ENCODE measurements at places on chromosomes 6 and 20.

DNA sequence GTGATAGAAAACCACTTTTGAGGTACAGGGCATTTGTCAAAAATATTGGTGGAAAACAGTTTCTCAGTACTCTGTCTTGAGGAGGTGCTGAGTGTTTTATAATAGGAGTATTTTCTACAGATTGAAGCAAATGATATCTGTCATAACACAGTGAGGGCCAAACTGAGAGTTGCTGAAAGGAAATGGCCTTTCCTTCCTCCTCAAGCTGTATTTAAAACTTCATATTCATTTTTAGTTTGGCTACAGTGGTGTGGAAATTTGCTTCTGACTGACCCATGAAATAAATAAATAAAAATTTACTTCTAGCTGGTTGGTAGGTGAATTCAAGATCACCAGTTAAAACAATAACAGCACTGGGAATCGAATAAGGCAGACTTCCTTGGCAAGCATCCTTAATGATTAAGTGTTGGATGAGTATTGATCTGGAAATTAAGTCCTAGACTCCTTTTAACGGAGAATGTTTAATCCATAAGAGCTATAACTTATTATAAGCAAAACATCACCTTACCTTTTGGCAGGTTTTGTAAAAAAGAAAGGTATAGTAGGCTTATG is 828.6 kb upstream of the CITED2 start:
- no peak for DNase-seq

DNA sequence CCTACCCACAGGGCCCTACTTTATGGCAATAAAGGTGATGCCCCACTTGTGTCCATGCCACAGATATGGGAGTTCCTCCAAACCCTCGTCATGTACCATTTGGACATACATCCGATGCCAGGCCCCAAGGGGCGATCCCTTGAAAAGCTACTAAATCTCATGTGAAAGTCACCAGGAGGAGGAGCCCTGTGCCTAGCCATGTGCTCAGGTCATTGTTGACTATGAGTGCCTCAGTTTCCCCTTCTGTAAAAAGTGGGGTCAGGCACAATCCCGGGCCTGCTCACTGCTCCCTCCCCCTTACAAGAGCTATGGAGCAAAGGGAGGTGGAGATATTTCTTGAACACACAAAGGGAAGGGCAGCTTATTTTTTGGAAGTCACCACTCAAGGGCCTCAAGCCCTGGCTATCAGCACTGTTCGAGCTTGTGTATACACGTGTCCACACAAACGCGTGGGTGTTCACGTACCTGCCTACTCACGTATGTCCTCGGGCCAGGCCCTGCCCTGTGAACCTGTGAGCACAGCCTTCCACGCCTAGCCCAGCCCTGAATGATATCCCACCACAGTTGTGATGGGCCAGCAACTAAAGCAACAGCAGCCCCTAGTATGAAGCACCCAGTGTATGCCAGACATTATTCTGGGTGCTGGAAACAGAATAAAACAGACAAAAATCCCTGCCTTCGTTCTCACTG is 1.9 kb downstream of the ACTL10 start:
- DNase-seq, result no peak

DNA sequence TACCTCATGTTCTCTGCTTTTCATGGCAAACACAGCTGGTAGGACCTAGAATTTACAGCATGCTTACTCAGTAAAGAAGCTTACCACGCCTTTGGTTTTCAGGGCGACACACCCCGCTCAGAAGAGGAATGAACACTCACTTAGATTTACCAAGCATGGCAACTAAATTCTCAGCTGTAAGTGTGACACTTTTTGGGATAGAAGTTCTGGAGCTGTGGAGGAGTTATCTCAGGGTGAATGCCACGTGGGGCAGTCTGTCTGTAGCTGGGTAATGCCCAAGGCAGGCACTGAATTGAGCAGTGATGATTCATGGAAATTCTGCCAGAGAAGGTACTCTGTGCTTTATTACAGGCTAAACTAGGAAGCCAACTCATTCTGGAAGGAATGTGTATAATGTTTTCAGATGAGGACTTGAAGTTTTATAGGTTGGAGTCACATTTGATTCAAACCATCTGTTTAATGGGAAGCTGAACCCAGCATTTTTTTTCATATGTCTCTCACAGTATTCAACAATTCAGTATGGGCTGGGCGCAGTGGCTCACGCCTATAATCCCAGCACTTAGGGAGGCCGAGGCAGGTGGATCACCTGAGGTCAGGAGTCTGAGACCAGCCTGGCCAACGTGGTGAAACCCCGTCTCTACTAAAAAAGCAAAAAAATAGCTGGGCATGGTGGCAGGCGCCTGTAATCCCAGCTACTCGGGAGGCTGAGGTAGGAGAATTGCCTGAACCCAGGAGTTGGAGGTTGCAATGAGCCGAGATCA is 3.5 kb upstream of the PRIM2 start:
- DNase-seq, result no peak

DNA sequence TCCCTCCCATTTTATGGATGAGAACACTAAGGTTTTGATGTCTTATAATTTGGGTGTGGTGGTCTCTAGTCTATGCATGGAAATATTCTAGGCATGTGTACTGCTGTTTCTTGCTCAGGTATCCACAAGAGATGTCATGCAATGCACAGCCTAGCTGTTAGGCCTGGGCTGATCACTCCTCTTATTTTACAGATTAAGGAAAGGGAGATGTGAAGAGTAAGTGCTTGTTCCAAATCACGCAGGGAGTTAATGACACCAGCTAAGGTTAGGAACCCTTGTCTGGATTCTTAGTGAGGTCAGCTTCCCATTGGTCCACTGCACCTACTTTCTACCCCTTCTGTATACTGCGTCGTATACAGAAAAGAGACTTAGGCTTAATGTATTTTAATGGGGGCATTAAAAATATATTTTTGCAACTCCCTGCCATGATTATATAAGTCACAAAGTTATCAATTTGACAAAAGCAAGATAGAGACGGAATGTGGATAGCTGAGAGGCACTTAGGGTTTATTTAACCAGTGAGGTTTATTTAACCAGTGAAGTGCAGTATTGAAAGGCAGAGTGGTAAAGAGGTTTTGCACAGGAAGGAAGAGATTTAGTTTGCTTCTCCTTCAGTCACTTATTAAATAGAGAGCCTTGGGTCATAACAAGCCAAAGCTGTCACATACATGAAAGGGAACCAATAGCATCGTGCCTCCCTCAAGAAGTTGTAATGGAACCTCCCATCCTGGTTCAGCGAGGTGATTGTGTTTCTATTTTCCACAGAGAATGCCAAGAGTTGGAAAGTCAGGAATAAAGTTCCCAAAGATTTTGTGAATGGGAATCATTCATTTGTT is 95.0 kb upstream of the FAM184A start:
- no peak for DNase-seq

GRCh38 chr6:43986177-43986825 is 141.0 kb downstream of the MRPL14 start:
- DNase-seq, result no peak

DNA sequence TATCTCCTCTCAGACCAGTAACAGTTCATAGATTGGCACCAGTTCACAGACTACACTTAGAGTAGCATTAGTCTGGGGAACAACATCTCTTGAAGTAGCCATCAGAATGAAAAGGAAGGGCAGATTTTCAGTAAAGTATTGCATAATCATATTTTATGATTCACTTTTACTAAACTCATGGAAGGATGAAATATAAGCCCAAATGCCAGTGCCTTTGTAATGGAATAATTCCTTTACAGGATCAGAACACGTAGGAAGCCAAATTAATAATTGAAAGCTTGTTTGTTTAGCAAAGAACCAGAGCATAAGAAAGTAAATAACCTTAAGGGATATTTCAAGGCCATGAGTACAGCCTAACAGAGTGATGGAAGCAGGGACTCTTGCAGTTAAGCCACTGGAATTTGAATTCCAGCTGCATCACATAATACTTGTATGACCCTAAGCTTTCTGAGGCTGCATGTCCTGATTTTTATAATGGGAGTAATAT is 11.4 kb upstream of the LOC128125822 start:
- no peak for DNase-seq

- DNase-seq, result no peak
Observed at GRCh38 chr6:127581576-127581975, 4.6 kb downstream of the C6orf58 start.
